GM19239 (cell line): ENCODE measurements at places on chromosomes 5 and 9.

GRCh38 chr9:128280084-128280622 is 4.1 kb downstream of the SWI5 start:
- no peak for DNase-seq

- DNase-seq, result no peak
Measured at GRCh38 chr5:91011029-91011428, 372.1 kb downstream of the ARRDC3 start.

DNA sequence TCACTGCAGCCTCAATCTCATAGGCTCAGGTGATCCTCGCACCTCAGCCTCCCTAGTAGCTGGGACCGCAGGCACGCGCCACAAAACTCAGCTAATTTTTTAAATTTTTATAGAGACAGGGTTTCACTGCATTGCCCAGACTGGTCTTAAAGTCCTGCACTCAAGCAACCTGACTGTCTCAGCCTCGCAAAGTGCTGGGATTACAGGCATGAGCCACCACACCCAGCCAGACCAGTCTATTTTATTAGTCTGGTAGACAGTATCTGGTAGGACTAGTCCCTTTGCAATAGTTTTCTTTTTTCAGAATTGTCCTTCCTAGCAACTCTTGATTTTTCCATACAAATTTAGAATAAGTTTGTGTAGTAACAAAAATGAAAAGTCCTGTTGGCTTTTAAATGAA is 14.1 kb upstream of the GPR150 start:
- DNase-seq, result no peak

GRCh38 chr5:58012102-58012501 is 447.8 kb downstream of the PLK2 start:
- DNase-seq, result no peak

- no peak for DNase-seq
Measured at GRCh38 chr5:74380193-74380592, 260.3 kb downstream of the ENC1 start.

GRCh38 chr9:94140418-94140780 is 56.1 kb downstream of the PTPDC1 start:
- no peak for DNase-seq

DNA sequence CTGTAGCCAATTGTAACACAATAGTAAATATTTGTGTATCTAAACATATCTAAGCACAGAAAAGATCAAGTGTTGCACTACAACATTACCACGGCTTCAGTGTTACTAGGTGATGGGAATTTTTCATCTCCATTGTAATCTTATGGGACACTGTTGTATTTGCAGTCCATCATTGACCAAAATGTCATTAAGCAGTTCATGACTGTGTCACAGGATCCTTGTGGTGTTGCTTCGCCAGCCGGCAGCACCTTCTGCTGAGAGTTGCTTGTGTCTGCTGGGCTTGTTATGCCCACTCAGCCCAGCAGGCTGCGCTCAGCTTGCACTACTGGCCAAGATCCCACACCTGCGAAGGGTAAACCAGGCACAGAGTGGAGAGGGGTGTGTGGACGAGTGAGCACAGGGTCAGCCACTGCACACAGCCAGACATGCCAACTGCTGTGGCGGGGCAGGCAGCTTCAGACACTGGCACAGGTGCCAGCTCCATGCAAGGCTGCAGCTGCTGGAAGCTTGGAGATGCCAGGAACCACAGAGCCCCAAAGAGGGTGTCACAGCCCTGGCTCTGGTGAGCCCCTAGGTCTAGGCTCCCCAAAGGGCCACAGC is 273.7 kb downstream of the CETN3 start:
- DNase-seq, result no peak

DNA sequence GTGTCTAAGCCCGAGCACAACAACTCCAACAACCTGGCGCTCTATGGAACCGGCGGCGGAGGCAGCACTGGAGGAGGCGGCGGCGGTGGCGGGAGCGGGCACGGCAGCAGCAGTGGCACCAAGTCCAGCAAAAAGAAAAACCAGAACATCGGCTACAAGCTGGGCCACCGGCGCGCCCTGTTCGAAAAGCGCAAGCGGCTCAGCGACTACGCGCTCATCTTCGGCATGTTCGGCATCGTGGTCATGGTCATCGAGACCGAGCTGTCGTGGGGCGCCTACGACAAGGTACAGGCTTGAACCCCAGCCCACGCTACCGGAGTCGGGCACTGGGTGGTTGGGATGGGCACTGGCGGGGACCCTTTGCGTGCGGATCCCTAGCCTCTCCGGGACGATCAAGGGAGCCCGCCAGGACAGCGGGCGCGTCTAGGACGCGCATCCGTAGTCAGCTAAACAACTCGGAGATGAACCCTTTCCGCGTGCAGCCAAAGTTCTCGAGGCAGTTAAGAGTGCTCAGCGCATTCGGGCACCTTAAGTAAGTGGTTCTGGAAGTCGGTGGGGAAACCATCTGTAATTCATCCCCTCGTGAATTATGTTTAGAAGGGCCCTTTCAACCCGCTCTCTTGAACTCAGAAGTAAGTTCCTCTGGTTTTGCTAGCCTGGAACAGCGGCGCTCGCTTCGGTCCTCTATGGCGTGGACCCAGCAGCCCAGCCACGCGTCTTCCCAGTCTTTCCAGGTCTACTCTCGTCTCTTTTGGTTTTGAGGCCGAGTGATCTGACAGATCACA is 1.3 kb downstream of the KCNN2 start:
- DNase-seq, result no peak

GRCh38 chr9:5230554-5230953 is 665 bp upstream of the INSL4 start:
- no peak for DNase-seq

GRCh38 chr5:36370073-36370472 is 68.4 kb upstream of the RANBP3L start:
- no peak for DNase-seq

DNA sequence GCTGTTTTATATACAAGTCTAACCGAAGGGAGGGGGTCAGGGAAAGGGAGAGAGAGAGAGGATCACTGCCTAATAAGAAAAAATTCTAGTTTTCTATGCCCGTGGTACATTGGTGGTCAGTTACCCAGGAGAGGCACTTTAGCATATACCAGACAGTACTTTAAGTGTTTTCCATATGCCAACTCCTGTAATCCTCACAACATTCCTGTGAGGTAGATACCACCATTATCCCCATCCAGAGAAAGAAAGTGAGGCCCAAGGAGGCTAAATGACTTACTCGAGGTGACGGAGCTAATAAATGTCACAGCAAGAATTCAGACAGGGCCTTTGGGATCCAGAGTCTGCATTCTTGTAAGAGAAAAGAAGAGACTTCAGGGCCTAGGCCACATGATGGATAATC is 161.8 kb downstream of the NTRK2 start:
- DNase-seq, result no peak

GRCh38 chr9:137114613-137115393 is at the start of gene DPP7:
TSS of gene DPP7 (minus strand) at chr9:137114733. CDS start at chr9:137114713, 20 bp downstream.
- DNase-seq, result peak; percentile 98

- no peak for DNase-seq
Measured at GRCh38 chr5:122053181-122054109, 24.6 kb downstream of the LOX start.

DNA sequence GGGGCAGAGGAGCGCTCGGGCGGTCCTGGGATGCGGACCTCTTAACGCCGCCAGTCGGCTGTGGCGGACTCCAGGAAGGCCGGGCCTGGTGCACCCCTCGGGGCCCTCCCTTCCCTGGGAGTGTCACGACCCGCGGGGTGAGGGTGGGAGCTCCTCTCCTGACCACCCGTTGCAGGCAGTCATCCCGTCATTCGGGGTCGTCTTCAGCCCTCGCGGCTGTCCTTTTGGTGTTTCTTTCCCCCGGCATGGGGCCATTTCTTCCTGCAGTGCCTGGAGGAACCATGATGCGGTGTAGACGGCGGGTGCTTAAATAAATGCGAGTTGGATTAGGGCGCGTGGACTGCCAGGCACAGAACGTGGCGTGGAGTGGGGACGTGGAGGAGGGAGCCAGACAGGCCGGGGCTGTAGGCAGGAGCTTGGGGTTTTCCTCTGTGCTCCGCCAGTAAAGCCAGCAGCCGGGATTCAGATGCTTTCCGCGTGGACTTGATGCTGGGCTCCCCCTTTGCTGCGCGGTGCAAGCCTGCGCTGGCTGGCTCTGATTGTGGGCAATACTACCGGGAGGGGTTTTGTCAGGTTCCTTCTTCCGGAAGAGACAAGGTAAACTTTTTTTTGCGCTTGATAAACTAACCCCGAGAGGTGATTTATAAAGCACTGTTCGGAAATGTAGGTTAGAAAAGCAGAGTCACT is 868 bp downstream of the KDM4C start:
- no peak for DNase-seq

DNA sequence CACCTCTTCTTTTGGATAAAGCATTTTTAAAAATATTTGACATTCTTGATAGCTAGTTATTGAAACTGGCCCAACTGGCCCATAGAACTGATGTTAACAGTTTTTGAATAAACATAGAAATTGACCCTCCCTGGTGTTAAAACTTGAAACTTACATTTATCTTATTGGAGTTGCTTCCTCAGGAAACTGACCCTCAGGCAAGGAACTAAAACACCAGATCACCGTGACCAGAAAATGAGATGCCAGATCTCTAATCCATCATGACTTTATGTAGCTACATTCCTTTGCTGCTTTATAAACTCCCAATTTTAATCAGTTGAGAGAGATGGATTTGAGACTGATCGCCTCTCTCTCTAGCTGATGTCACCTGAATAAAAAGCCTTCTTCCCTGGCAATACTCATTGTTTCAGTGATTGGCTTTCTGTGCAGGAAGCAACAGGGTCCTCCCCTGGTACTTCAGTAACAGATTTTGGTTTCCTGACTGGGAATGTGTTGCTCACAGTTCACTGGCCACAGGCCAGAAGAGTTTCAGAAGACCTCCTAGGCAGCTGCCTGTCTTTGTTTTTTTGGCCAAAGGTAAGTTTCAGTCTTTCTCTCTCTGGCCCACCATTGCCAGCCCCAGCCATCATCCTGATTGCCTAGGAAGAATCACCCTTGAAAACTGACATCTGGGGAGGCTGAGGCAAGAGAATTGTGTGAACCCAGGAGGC is 212.4 kb downstream of the DTWD2 start:
- no peak for DNase-seq

- no peak for DNase-seq
Measured at GRCh38 chr5:145975361-145976066, 39.1 kb downstream of the SH3RF2 start.

- DNase-seq, result no peak
Measured at GRCh38 chr9:131330814-131331600, 41.5 kb downstream of the PLPP7 start.

DNA sequence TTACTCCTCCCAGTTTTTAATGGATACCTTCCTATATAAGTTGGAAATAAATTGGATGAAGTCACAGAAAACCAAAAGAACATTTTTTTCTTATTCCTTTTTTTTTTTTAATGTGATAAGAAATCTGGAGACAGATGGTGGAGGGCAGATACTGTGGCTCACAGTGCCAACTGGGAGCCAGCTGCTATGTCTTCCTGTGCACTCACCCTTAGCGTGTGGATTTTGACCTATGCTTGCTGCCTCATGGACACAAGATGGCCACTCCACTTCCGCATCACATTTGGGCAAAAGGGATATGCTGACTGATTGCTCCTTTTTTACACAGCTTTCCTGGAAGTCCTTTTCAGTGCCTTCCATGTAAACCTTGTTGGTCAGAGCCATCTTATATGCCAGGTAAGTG is 342.6 kb downstream of the MAN2A1 start:
- DNase-seq, result no peak

DNA sequence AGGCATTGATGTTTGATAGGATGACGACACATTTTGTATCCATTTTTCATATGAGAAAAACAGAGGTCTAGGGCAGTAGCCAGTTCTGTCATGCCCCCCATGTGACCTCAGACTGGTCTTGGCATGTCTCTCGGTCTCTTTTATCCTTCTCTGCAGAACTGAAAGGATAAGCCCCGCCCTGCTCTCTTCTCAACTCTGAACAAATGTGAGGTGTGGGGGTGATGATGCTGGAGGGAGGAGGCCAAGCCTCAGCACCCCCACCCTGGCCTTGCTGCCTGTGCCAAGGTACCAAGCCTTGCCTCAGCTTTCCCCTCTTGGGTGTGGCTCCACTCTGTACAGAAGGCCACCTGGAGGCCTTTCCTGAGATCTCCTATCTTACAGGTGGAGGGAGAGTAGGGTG is 19.5 kb upstream of the CRB2 start:
- DNase-seq, result no peak

DNA sequence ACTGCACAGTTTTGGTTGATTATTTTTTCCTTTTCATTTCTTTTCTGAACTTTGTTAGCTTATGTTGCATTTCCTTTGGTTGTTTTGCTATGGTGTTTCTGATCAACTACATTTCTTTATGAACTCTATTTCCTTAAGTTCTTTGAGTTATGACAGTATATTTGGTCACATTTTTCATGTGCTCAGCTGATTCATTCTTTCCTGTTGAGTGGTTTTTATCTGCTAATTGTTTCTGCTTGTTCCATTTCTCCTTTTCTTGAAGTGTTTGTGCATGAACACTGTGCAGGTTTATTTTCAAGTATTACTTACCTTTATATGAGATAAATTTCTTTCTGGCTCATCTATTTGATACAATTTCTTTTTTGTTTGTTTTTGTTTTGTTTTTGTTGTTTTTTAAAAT is 50.9 kb upstream of the MACIR start:
- no peak for DNase-seq

DNA sequence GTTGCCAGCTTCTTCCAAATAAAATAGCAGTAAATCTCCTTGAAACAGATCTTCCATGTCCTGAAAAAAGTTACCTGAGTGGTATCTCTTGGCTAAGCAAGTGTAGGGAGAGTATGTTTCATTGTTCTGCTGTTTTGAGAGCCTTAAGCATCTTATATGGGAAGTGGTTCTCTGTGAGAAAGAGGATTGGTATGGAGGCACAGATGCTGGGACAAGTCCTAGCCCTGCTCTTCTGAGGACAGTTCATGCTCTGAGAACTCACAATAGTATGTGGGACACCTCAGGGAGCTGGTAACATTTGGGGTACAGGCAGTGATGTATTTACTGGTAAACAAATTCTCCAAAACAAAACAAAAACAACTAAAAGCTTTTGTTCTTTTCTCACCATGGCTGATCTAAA is 2.0 kb downstream of the PPP3R2 start:
- no peak for DNase-seq

- no peak for DNase-seq
Measured at GRCh38 chr9:126487856-126488255, 125.9 kb upstream of the LMX1B start.

GRCh38 chr5:34576891-34577666 is 79.0 kb upstream of the RAI14 start:
- no peak for DNase-seq

DNA sequence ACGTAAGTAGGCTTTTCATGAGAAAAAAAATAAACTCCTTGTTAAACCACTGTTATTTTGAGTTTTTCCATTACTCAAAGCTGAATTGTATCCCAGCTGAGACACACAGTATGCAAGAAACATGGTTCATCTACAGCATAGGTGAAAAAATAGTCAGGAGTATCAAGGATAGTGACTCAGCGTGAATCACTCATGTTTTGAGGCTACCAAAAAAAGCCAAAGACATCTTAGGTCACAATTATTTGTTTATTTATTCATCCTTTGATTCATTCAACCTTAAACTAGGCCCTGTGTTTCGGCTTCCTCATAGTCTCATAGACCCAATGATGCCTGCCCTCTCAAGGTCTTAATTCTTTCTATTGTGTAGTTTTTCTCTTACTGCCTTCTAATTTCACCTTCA is 32.9 kb upstream of the STX17 start:
- DNase-seq, result no peak

GRCh38 chr5:132060501-132061161 is at the start of gene IL3:
TSS of gene IL3 (plus strand) at chr5:132060655. CDS start at chr5:132060707, 52 bp downstream.
- no peak for DNase-seq
